Stimulated activated CD8-positive, alpha-beta memory T cell treated with anti-CD3 and anti-CD28 coated beads, Interleukin-2, amount 100 ng/mL, for 1 hour (primary cell): ENCODE measurements at places on chromosomes 6 and 20.

DNA sequence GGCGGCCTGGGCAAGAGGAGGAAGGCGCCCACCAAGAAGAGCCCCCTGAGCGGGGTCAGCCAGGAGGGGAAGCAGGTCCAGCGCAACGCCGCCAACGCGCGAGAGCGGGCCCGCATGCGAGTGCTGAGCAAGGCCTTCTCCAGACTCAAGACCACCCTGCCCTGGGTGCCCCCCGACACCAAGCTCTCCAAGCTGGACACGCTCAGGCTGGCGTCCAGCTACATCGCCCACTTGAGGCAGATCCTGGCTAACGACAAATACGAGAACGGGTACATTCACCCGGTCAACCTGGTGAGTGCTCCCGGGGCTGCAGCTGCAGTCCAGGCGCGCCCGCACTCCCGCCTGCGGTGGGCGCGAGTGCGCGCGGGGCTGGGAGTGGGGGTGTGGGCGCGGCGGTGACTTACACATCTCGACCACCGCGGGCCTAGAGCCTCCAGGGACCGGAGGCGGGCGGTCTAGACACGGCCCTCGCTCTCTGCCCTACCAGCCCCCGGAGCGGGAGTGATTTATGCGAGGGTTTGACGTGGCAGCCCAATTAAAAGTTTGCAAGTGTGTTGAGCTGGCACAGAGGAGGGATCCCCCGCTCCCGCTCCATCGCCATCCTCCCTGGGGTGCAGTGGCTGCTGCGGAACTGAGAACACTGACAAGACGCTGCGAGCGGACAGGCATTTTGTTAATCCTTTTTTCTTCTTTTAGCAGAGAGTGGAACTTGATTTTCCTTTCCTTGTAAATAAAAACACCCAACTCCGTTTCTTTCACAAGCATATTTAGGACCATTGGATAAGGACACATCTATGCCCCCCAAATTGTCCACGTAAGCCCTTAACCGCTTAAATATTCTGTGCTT is 867 bp downstream of the TCF21 start:
- DNase-seq = no peak

DNA sequence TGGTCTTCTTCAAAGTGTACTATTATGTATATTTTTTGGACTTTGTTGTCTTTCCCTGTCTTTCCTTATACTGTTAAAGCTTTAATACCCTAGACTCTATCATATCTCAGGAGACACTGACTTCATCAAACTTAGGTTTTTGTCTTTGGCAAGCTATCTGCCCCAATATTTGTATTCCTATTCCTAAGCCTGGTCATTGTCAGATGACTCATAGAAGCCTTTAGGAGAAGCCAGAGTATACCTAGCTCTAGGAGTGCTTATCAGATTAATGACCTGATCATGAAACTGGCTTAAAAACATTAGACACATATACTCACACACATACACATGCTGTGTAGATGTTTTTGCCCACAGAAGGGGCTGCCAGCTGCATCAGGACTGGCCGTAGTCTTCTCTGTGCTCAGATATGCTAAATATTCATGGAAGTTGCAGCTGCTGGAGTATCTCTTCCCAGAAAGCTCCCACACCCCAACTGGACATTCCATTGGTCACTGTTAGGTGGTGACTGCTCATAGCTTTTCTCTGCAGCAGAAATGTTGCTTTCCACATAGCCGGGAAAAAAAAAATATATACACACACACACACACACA is 102.0 kb downstream of the ANKS1A start:
- no peak for DNase-seq

DNA sequence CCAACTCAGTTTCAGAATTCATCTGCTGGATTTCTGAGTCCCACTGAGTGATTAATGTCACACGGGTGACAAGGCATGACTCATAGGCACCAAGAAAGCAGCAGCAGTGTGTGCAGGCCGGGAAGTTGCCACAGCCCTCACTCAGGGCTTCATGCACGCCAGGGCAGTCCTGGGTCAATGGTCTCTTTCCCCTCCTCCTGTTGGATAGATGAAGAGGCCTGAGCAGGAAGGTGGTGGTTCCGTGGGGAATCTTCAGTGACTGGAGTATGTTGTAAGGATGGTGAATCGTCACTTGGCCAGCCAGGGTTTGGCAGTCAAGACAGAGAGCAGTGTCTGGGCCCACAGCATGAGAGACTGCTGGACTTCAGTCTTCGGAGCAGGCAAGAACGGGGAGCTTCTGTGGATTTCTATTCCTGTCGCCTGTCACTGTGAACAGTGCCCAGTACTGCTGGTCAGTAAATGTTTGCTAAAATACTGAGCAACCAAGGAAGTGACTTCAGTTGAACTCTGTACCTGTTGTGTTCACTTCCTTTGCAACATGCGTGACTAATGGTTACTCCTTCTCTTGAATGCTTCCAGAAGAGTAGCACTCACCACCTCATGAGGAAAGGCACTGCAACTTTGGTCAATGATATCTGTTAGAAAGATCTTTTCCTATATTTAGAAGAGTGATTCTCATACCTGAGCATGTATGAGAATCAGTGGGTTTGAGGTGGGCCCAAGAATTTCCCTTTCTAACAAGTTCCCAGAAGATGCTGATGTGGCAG is 62.0 kb upstream of the CD93 start:
- DNase-seq = no peak

DNA sequence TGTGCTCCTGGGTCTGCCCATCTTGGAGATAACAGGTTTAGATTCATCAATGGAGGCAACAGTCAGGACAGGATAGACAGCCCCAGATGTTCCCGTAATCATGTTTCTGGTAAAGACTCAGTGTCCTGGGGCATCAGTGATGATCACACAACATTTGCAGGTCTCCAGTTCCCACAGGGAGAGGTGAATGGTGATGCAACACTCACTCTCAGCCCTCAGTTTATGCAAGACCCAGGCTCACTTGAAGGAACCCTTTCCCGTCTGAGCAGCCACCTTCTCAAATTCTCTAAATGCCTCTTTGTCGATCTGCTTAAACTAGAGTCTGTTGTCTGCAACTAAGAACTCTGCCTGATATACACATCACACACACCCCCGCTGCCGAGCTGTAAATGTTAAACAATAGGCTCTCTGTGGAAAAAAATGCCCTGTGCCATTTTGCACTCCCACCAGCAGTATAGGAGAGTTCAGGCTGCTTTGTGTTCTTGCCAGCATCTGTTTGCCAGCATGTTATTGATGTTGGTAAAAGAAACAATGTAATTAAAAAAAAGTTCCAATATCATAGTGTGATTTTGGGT is 30.1 kb upstream of the SCP2D1 start:
- DNase-seq = no peak

- DNase-seq = no peak
Observed at GRCh38 chr6:36025260-36025931, 955 bp upstream of the SLC26A8 start.

DNA sequence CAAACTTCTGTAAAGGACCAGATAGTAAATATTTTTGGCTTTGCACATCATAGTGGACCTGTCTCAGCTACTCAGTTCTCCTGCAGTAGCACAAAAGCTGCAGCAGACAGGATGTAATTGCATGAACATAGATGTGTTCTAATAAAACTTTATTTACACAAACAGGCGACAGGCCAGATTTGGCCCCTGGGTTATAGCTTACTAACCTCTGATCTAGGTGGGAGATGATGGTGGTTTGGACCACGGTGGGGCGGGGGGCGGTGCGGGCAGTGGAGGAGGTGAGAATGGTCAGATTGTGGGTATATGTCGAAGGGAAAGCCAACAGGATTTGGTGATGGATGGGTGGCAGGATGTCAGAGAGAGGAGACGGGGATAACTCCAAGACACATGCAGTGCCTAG is 196.3 kb downstream of the ZMYND8 start:
- no peak for DNase-seq

GRCh38 chr6:95693108-95693507 is 115.8 kb downstream of the MANEA start:
- DNase-seq = no peak

DNA sequence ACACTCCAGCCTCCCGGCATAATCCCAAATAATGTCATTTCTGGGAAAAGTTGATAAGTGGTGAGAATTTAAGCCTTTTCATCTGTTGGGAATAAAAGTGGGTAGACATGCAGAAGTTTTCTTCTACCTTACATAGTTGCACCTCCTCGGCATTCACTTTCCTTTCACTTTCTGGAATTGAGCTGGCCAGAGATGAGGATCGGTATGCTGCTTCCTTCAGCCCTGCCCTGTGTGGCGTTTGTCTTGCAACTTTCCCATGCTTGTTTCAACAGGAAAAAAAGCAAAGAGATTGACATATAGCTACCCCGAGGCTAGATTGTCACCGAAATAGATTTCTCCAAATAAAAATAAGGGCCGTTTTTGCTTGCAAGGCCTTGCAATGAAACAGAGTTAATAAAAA is 65.8 kb upstream of the JAG1 start:
- DNase-seq = no peak

- DNase-seq = no peak
Observed at GRCh38 chr6:150347845-150348244, 21.0 kb upstream of the IYD start.

DNA sequence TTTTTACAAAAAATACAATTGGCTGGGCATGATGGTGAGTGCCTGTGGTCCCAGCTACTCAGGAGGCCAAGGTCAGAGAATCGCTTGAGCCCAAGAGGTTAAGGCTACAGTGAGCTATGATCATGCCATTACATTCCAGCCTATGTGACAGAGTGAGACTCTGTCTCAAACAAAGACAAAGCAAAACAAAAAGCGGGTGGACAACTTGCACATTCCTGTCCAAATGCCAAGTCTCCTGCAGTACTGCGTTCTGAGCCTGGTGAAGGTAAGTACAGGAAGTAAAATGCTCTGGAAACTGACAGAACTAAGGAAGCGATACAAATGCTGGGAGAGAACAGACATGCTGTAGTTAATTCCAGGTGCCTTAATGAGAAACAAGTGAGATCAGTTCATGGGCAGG is 20.4 kb upstream of the TMEM242 start:
- no peak for DNase-seq

DNA sequence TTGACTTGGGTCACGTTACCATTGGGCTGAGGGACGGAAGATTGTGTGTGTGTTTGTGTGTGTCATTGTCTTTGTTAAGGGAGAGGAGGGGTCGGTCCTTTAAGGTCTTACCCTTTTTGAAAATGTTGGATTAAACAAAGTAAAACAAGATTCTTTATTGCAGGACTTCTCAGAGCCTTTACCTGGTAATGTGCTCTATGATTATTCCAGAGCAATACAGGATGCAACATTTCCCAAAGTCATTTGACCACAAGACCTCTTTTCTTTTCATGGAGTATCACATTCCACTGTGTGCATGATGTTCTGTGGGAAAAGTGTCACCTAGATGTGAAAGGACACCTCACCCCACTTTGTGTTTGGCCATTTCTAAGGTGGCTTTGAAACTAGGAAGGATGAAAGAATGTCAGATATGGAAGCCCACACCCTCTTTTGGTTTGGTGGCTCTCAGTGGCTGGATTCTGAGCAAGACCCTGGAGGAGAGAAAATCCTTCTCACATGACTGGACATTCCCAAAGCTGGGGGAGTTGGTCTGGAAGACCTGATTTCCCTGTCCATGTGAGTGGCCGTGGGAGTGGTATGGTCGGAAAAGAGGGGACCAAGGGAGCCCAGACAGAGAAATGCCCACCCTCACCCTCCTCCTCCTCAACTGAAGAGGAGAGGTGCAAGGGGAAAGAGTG is 18.2 kb upstream of the ZNF831 start:
- no peak for DNase-seq

GRCh38 chr6:111664565-111665030 is 58.9 kb upstream of the TRAF3IP2 start:
- no peak for DNase-seq

DNA sequence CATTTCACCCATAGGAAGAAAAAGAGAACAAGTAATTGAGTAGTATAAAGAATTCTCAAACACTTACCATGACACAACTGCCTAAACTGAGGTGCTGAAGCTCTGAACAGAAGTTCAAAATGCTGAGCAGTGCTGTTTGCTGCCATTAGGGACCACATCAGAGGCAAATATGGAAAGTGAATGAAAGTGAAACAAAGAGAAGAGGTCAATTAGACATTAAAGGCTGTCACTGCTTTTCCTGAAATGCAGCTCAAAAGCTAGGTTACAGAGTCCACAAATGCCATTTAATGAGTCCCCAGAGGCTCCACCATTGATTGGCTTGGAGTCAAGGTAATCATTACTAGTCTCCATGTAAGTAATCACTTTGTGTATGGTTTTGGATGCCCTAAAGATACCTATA is 46.1 kb downstream of the POU3F2 start:
- no peak for DNase-seq

- DNase-seq = no peak
Observed at GRCh38 chr20:39619271-39619785, 657.2 kb downstream of the DHX35 start.

GRCh38 chr20:57473246-57474048 is 51.5 kb downstream of the CTCFL start:
- DNase-seq = no peak

DNA sequence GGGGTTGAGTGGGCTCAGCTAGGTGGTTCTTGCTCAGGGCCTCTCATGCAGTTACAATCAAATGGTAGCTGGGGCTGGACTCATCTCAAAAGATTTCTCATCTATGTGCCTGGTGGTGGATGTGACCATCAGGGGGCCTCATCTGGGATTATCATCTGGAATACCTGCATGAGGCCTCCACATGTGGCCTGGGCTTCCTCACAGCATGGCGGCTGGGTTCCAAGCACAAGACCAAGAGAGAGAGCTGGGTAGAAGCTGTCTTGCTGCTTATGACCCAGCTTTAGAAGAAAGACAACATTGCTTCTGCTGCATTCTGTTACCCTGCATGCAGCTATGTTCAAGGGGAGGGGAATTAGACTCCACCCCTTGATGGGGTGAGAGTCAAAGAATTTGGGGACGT is 22.5 kb downstream of the ARHGAP40 start:
- no peak for DNase-seq

DNA sequence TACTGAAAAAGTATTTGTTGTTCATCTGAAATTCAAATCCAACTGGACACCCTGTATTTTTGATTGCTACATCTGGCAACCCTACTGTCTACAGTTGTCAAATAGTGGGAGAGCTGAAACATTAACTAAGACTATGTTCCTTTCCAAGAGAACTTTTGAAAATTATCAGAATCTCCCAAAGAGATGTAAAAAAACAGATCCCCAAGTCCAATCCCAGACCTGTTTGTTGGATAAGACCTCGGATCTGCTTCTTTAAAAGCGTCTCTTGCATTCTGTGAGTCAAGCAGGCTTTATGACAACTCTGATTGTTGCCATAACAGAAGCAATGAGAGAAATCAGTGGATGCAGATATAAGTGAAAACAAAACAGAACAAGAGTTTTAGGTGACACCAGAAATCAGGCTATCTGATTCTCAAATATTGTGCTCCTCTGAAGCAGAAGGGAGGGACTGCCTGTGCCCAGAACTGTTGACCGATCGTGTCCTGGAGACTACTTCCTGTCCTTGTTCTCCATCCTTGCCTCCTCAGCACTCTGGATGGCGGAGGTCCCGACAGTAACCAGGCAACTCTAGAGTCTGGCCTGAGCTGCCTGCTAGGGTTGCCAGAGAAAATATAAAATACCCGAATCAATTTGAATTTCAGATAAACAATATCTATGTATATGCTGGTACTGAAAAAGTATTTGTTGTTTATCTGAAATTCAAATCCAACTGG is 853.8 kb downstream of the MAFB start:
- DNase-seq = no peak

GRCh38 chr6:21100991-21101390 is 492.6 kb upstream of the SOX4 start:
- DNase-seq = no peak

GRCh38 chr20:58366866-58367265 is 22.2 kb upstream of the VAPB start:
- no peak for DNase-seq

- DNase-seq = no peak
Observed at GRCh38 chr6:63213325-63213724, 2.1 kb downstream of the FKBP1C start.
